DMS 273 treated with DMSO at 0.1 percent for 48 hours (cell line): ENCODE measurements at places on chromosomes 16 and 17.

DNA sequence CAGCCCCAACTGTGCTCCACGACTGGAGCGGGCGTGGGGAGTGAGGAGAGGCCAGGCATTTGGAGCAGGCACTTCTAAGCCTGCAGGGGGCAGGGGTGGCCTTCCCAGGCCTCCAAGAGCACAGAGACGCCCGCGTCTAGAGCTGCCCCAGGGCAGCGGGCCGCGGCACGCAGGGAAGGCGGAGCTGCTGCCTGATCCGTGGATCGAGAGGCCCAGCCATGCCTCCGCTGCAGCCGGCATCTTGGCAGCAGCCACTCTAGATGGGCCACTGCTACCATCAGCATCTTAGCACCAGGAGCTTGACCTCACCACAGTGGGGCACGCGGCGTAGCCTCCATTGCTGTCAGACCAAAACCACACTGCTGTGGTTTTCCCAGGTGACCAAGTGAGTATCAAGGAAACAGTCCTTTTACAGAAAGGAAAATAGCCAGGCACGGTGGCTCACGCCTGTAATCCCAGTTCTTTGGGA lies 20.4 kb upstream of the WDR45B start:
- DNase-seq, result no peak

GRCh38 chr17:8117367-8117979 lies 841 bp downstream of the ALOXE3 start:
- no peak for DNase-seq

DNA sequence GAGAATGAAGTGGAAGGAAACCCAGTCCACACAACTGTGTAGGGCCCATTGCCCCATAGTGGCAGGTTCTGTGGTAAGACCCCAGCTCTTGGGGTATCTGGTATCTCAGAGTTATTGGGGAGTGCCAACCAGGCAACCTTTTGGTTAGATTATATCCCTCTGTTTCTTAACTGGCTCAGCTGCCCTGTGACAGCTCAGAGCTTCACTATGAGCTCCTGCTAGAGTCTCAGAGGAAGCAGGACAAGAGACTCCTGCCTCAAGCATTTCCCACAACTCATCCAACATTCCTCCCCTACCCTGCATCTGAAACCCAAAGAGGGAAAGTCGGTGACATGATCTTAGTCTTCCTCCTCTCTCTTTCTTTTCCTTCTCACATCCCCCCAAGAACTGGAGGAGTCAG lies 292.3 kb downstream of the SHISA9 start:
- DNase-seq, result no peak

DNA sequence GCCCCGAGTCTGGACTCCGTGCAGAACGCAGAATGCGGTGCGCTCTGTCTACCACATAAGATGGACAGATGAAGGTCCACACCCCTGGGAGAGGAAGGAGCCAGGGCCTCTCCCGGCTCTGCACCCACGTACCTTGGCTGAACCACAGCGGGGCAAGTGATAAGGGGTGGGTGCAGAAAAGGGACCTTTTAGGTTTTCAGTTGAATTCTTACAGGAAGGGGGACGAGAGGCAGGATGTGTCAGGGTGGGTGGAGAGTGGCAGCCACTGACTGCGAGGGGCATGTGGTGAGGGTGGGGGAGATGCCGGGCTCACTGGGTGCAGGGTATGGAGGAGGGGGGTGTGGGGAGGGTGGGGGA lies 372 bp downstream of the CD300A start:
- DNase-seq, result no peak
